Spleen (tissue), 13 donors: ENCODE measurements at places on chromosomes 7 and 10.

- no peak for DNase-seq
These were observed 100.5 kb downstream of the NPY start for GRCh38 chr7:24384362-24385030.

GRCh38 chr10:69837261-69837660 lies 35.6 kb downstream of the COL13A1 start:
- no peak for DNase-seq

DNA sequence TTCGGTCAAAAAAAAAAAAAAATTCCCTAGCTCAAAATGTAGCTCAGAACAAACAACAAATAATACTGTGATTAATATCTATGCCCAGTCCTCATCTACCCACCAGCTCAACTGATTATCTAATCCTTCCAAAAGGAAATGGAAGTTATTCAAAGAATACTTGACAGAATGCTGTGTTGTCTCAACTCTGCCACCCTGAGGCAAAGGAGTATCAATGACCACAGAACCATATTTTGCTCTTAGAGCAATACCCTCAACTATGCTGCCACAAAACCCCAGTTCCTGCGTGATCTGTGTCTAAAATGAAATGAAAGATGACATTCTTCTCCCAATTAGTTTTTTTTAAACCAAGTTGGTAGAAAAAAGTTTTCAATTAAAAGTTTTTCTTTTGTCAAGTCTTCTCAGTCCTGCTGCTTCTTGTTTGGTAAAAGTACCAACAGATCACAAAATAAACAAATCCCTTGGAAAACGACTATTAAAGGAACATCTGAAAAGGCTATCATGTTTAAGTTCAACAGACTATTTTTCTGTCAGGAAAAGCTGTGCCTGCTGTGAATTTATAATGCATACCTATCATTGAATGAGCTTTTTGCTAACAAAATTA lies 21.6 kb downstream of the RBM28 start:
- DNase-seq, result no peak

- DNase-seq, result no peak
These were observed 10.2 kb upstream of the MACC1 start for GRCh38 chr7:20227291-20227795.

- no peak for DNase-seq
These were observed 12.4 kb upstream of the BLNK start for GRCh38 chr10:96283756-96284155.
